ENCODE measurements at places on chromosomes 4 and X.
A peak's percentile ranks its signal among the peaks of the same experiment; 100 is the strongest.

DNA sequence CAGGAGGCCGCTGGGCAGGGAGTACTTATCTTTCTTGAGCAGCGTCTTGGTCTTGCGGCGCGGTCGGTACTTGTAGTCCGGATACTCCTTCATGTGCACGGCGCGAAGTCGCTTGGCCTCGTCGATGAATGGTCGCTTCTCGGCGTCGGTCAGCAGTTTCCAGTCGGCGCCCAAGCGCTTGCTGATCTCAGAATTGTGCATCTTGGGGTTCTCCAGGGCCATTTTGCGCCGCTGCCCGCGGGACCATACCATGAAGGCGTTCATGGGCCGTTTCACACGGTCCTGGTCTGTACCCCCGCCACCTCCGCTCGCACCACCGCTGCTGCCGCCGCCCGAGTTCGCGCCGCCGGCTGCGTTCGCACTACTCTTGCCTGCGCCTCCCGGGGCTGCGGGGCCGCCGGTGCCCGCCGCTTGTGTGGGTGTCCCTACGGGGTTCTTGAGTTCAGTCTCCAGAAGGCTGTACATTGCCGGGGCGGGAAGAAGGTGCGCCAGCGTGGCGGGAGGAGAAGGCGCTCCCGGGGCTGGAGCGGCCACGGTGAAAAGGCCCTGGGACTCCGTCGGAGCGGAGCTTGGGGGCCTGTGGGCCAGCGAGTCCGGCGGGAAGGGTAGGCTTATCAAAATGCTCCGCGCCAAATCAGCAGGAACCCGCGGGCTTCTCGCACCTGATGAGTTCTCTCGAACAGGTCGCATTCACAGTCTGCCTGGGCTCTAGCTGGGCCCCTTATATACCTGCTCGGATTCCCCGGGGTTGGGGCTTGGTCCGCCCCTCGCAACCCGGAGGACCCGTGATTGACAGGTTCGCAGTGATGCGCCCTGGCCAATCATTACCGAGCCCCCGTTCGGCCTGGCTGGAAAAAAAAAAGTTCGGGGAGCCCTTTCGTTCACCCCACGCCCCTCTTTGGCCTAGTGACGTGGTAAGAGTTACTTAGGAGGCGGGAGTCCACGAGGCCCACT, at the start of gene SOX3:
Gene SOX3 (minus strand): TSS at position 699 of the 954 bp plus-strand sequence. CDS start 9 bp downstream, at position 690.
- no peak for DNase-seq

- no peak for DNase-seq
Observed at GRCh38 chr4:148694702-148695101, 252.5 kb upstream of the NR3C2 start.

DNA sequence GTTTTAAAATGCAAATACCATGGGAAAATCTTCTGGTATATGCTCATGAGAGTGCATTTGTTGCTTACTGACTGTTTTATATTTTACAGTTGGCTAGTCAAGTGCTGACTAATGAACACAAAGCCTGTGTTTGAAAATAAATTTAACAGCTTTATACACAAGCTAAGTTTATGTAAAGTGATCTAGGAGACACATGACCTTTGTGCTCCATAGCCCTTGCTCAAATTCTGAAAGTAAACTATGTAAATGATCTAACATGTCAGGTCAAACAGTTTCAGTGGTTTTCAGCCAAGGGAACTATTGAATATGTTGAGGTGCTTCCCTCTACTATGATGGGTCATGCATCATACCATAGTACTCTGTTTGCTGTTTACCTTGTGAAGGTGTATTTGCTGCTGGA, 36.7 kb downstream of the DIAPH2 start:
- no peak for DNase-seq

DNA sequence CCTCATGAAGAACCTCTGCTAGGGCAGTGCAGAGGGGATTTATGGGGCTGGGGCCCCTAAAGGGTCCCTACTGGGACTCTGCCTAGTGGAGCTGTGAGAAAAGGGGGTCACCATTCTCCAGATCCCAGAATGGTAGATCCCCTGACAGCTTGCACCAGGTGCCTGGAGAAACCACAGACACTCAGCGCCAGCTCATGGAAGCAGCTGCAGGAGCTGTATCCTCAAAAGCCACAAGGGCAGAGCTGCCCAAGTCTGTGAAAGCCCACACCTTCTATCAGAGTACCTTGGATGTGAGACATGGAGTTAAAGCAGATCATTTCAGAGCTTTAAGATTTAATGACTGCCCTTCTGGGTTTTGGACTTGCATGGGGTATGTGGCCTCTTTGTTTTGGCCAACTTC, 38.6 kb downstream of the MAP9 start:
- DNase-seq, result no peak

DNA sequence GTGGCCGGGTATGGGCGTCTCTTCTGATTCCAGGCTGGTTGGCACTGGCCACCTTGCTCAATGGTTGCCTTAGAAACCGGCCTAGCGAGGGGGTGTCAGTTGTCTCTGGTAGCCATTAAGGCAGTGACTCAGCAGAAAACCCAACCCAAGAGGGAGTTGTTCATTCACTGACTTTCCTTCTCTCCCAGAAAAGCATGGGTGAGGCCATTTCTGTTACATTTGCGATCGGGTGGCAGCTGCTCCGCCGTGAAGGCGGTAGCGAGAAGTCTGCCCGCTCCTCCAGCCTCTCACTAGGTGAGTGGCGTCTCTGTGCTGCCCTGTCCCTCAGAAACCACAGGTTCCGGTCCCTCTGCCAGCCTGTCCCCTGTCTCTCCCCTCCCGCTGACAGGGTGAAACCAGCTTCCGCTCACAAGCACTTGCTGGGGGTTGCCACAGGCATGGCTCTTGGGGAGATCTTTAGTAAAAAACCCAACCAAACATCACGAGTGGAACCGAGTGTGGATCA, 17.4 kb downstream of the IRAK1 start:
- no peak for DNase-seq

- DNase-seq, result peak; percentile 84
Observed at GRCh38 chr4:86497980-86498862, 95.9 kb upstream of the PTPN13 start.

DNA sequence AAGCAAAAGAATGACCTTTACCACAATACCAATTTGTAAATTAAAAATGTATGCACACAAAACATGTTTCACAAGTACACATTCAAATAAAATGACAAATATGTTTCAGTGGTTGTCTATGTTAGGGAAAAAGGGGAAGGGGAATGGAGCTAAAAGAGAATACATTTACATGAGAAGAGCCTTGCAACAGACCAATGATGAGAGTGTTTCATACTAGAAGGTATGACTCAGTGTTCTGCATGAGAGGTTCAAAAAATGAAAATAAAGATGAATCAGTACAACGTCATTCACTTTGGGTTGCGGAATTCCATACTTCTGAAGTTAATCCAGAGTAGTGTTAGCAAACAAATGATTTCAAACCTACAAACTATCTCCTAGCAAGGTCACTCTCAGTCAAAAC, 51.7 kb downstream of the RPGR start:
- DNase-seq, result no peak

- DNase-seq, result peak; percentile 25
Observed at GRCh38 chr4:73922766-73923630, 53.8 kb downstream of the CXCL1 start.

DNA sequence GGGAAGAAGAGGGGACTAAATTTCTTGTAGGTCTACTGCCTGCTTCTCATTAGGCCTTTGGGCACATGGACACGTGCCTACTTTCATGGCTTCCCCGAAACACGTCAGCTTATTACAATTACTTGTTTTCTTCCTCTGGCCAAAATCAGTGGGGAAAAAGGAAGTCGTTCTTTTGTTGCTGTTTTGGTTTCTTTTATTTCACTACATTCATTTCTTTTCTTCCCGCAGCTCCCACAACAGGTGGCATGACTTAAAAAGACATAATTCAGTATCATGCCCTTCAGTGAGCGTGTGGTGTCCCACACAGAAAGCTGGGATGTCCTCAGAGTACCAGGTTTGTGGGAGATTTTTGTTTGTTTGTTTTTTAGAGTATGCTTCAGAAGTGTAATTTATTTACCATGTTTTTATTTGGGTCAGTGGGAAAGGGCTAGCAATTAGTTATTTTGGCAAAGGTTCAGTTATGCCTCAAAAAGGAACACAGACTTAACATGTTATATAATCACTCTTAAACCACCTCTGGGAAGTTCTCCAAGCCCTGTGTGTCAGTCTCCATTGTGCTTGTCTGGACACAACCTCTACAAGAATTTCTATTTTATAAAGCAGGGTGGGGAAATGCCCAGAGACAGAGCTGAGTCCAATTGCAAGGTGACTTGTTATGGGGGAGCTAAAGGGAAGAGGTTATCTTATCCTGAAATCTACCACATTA, 44.2 kb upstream of the SPRY1 start:
- no peak for DNase-seq

- DNase-seq, result peak; percentile 3
Observed at GRCh38 chr4:121192480-121192879, 28.4 kb upstream of the TNIP3 start.

GRCh38 chr4:187484186-187484585, 511.4 kb upstream of the ZFP42 start:
- no peak for DNase-seq

- no peak for DNase-seq
Observed at GRCh38 chr4:4203688-4204400, 22.9 kb downstream of the OTOP1 start.

DNA sequence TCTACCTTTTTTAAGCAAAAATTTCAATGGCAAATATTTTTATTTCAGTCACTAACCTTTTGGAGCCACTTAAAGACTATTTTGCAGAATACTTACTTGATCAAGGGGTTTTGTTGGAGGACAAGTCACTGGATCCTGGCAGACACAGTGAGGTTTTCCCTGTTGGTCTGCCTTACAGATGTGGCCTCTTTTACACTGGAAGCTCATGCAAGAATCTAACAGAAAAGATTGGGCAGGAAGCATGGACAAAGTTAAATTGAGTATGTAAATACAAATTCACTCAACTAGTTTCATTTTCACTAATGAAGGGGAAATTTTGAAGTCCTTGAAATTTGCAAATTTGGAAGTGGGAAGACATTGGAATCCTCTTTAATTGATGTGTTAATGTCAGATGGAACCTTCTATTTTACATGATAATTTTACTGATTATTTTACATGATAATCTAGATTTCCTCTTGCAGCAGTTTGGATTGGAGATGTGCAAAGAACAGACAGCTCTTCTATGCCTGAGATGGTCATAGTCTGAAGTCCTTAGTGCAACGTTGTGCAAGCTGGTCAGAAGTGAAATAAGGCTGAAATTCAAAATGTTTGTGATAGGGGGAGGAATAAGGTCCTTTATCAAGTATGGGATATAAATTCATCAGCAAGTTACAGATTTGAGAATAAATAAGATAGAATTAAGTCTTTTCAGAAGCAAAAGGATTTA, 38.4 kb downstream of the SPARCL1 start:
- DNase-seq, result no peak

DNA sequence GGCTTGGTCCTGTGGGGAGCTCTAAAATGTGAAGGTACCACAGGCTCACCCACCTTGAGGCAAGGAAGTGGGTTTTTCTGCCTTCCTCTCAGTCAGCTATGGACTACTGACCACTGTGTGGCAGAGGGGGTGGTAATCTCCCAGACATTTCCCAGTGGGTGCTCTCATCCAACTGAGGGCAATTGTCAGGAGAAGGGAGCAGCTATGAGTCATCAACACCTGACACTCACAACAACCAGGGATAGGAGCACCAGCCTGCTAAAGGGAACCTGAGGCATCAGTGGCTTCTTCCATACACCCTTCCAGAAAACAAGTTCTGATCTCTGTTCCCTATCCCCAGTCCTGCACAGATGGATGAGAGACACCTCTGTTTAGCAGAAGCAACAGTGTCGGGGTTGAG, 468.8 kb downstream of the BCOR start:
- no peak for DNase-seq

DNA sequence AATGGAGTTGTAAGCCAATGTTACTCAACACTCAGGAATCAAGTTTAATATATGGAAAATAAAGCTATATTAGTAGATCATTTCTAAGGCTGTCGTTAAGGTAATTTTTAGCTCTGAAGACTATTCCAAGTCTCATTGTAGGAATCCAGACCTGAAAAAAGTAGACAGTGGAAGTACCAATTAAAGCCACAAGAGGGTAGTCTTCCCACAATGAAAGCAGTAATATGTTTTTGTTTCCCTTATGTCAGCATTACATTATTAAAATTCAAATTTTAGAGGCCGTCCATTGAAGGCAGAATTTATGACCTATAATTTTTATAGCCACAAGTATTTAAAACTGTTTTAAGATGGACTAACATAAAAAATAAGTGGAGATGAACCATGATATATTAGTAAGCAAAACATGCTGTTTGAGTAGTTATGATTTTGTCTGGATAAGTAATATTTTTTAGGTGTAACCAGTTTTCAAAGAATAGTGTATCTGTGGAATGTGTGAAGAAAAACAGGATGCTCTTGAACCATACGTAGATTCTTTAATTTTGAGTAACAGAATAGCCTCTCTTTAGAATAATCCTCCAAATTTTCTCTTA, 372.6 kb upstream of the TECRL start:
- DNase-seq, result peak; percentile 84

DNA sequence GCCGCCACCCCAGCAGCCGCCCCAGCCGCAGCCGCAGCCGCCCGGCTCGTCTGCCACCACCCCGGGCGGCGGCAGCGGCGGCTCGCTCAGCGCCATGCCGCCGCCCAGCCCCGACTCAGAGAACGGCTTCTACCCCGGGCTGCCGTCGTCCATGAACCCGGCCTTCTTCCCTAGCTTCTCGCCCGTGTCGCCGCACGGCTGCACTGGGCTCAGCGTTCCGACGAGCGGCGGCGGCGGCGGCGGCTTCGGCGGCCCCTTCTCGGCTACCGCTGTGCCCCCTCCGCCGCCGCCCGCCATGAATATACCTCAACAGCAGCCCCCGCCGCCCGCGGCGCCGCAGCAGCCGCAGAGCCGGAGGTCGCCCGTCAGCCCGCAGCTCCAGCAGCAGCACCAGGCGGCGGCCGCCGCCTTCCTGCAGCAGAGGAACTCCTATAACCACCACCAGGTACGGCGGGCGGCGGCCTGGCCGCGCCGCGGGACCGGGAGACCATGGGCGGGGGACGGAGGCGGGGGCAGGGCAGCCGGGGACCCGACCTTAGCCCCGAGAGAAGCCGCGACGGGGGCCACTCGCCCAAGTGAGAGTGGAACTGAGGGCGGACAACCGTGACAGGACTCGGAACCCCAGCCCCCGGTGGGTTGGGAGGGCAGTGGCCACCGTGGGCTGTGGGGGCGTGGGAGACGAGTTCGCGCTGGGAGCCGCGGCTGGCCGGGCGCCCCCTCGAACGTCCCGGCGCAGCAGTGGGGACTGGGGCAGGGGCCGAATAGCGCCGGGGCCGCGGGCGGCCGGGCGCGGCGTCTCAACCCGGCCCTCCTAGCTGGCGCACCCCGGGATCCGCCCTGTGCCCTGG, 1.8 kb downstream of the CPEB2 start:
- no peak for DNase-seq

DNA sequence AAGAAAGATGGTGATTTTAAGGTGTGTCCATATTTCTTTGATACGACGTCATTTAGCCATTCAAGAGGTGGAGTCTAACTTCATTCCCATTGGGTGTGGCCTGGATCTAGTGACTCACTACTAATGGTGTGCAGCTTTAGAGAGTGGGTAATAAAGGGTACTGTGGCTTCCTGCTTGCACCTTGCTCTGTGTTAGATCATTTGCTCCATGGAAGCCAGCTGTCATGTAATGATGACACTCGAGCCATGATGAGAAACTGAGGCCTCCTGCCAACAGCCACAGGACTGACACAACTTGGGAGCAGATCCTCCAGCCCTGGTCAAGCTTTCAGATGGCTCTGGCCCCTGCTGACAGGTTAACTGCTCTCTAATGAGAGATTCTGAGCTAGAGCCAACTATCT, 82.0 kb downstream of the UNC5C start:
- no peak for DNase-seq
